CD4-positive, alpha-beta T cell treated with Interleukin-12 subunit alpha and Interleukin-12 subunit beta, for 1 hour (primary cell): ENCODE measurements at places on chromosomes 12 and 14.

DNA sequence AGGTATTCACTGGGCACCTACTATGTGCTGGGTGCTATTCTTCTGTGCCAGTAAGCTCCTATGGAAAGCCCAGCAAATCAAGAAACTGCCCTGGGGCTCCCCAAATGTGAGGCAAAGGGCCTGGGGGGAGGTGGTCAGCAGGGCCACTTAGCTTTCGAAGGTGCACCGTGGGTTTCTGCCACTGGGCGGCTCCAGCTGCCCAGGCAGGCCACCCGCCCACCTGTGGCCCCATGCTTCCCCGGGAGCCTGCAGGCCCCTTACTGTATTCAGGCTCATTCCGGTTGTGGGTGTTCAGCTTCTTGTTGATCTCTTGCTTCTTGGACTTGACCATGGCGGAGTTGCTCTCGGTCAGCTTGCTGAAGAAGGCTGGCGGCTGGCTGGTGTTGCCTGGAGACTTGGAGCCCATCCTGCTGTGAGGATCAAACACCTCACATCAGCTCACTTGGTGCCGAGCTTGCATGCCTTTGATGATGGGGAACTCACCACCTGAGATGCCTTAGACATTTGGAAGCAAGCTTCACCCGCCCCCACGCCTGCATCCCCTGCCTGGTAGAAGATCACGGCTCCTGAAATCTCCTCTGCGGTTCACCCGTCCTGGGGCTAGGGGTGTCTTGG is 37.3 kb downstream of the RFLNA start:
- DNase-seq, result no peak

DNA sequence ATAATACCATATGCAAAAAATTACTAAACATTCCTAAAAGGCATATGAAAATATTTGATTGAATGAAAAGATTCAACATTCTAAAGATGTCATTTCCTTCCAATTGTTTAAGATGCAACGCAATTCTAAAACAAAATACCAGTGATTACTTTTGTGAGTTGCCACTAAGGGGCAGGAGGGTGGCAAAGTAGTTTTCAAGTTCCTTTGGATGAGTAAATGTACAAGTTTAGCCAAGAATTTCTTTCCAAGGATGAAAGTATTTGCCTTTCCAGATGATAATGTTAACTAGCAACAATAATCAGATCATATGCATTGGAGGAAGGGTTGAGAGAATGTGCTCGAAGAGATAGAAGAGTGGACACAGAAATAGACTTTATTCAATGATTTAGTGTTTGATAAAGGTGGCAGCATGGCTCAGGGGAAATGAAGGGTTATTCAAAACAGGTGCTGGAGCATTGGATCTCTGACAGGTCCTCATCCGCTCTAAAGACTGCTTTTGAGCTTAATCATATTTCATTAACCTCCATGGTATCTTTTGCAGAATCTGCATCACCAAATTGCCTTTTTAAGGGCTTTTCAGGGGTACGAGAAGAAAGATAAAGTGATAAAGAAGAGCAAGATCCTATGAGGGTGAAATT is 678.5 kb upstream of the TBX3 start:
- no peak for DNase-seq

DNA sequence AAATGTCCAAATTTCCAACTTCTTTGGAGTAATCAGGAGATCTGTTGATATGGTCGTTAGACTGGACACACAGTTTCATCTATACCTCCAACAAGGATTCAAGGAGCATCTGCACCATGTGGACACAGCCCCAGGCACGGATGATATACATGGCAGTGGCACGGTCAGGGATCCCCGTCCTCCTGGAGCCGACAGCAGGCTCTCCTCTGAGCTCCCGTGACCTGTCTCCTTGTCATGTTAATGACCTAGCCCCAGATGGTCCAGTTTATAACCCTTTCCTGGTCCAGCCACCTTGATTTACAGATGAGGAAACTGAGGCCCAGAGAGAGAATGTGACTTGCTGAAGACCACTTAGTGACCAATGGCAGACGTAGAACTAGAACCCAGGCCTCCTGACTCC is 16.5 kb upstream of the SERPINA4 start:
- no peak for DNase-seq

DNA sequence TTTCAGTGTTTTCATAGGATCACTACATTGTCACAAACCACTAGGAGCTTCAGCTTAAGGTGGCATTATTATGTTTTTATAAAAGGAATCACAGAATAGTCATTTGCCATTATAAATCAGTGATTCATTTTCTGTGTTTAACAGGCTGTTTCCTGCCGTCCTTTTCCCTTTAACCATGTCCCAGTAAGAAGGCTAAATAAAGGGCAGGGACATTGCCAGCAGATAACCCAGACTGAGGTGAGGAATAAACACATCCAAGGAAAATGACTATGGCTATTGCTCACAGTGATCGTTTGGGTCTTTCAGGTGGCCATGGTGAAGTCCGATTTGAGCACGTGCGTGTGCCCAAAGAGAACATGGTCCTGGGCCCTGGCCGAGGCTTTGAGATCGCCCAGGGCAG is 17.9 kb upstream of the ALDH2 start:
- no peak for DNase-seq

DNA sequence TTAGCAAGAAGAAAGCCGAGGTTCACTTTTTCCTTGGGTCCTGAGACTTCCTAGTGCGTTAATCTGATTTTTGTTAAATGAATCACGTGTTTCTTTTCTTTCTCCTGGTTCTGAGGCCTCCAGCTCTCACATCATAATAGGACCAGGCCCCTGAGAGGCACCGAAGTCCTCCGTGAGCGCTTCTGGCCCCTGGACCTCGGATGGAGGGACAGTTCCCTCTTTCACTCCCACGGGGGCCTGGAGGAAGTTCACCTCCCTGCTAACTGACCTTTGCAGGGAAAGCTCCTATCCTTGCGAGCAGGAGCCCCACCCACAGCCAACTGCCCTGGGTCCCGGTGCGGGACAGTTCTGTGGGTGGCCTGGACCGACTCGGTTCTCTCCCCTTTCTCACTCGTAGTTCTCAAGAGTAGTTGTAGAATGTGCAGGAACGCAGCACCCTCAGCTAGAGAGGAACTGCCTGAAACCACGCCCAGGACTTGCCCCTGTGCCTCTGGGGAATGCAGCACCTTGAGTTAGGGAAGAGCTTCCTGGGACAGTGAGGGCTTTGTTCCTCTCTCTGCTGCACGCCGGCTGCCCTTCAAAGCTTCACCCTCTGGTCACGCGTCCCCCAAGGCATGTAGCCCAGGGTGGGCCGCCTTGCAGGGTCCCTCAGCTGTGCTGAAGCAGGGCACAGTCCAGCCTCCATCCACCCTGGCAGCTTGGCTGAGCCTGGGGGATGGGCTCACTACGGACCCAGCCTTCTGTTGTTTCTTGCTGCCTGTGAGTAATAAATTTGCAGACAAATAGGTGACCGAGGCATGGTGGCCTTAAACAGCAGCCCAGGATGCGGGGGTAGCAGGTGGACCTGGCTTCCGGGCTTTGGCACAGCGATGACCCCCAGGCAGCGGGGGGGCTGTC is 264.6 kb downstream of the ADGRD1 start:
- no peak for DNase-seq

- no peak for DNase-seq
Measured at GRCh38 chr14:36450550-36450949, 69.5 kb downstream of the NKX2-1 start.

DNA sequence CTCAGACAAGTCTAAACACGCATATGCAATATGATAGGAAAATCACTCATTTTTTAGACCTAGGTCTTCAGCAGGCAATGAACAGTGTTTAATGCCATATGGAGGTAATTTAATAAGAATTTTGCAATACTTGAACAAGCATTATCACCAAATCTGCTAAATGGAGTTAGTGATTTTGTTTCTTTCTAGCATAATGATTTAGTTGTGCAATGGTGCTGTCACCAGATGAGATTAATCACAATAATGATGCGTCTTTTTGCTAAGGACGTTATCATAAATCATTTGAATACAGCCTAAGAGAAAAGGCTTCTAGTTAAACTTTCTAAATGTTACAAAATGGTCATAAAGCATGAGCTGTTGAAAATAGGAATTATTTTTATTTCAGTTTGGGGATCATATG is 170.0 kb upstream of the SLC16A7 start:
- no peak for DNase-seq

DNA sequence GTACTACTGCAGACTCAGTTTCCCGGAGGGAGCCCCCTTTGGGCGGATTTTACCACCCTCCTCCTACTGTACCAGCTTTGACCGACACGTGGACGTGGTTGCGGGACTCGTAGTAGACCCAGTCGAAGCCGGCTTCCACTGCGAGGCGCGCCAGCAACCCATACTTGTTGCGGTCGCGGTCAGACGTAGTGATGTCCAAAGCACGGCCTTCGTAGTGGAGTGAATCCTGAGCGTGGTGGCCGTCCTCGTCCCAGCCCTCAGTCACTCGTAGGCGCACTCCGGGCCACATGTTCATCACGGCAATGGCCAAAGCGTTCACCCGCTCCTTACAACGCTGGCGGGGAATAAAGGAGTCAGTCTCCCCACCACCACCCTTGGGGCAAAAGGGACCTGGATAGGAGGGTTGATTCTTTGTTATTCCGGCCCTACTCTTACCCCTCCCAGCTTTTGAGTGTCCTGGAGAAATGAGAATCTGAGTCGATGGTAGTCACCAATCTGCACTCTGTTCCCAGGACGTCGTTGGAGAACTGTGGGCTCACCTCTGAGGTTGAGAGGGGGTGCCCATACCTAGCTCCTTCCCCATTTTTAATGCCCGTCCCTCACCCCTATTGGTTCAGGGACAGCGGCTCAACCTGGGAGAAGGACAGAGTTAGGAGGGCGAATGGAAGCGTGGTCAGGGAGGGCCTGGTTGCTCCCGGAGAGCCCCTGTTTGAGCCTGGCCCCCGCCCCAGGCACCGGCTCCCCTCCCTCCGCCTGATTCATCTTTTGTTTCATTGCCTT is 3.4 kb downstream of the DHH start:
- no peak for DNase-seq

GRCh38 chr14:98896449-98896848 is 375.5 kb downstream of the BCL11B start:
- no peak for DNase-seq

GRCh38 chr14:90760078-90760444 is 56.2 kb downstream of the TTC7B start:
- no peak for DNase-seq
